ENCODE measurements at places on chromosomes 12 and 14. TPM values are rescaled to one million over a fixed set of nuclear protein-coding genes. Genes with fewer than 3 reads are reported as not detected.
A peak's percentile ranks its signal among the peaks of the same experiment; 100 is the strongest.

Gene HECTD1
- 79.9 TPM for total RNA-seq

Gene GDF3
- total RNA-seq: not detected

Gene AMHR2
- total RNA-seq: not detected

Gene HPD
- not detected for total RNA-seq

DNA sequence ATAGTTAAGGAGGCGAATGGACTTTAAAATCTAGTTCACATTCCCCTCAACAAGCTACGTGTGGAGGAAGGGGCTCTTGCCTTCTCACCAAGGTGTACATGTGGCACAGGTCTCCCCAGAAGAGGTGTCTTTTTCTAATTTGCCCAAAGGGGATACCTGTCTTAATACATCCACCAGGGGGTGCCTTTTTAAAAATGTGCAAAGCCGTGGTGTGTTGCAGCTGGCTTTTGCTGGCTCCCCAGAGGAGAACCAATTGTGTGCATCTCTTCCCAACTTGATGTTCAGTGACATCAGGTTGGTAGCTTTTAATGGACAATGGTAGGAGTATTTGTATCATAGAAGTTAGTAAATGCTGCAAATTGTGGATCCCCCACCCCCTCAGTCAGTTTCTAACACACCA is 33.8 kb downstream of the CREBL2 start:
- DNase-seq: peak; percentile 39

Gene MDGA2
- 0.12 TPM for total RNA-seq

- no peak for DNase-seq
Measured at GRCh38 chr14:70981000-70981952, 74.0 kb downstream of the PCNX1 start.

GRCh38 chr14:53126731-53127130 is 26.4 kb downstream of the DDHD1 start:
- DNase-seq: no peak

DNA sequence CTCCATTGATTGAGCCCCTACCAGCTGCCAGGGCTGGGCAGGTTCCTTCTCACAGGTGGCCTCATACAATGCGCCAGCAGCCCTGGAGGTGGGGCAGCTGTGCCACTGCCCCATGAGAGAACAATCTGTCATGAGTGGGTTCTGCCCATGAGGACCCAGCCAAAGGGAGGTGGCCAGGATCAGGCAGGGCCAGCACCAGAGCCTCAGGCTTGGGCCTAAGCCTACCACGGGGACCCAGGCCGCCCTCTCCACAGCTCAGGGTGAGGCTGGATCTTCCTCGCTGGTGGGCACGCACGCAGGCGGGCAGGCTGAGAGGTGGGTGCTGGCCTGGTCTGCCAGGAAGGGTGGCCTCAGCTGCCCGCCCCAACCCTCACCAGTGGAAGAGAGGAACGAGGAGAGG is 110.7 kb downstream of the KIF26A start:
- no peak for DNase-seq

- DNase-seq: no peak
Measured at GRCh38 chr14:98187281-98187680, 1084.7 kb downstream of the BCL11B start.

GRCh38 chr12:43807386-43807785 is 1.3 kb upstream of the TWF1 start:
- no peak for DNase-seq

DNA sequence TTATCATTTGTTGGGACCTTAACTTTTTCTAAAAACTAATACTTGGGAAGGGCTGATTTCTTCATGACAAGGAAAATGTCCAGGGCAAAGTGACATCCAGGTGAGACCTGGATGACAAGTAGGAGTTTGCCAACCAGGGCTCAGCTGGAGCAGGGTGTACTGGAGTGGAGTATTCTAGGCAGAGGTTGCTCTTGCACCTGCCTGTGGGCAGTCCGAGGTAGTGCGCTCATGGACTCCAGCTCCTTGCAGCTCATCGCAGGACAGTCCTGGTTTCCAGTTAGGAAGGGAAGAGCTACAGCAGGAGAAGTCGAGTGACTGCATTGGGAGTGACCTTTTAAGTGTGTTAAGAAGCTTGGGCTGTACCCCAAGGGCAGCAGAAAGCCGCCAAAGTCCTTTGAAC is 175.9 kb downstream of the PELI2 start:
- no peak for DNase-seq

Gene ABCC9
- under 0.01 TPM for total RNA-seq

Gene OR11H12
- total RNA-seq: not detected

GRCh38 chr14:20614038-20614840 is 23.1 kb upstream of the RNASE12 start:
- DNase-seq: no peak

DNA sequence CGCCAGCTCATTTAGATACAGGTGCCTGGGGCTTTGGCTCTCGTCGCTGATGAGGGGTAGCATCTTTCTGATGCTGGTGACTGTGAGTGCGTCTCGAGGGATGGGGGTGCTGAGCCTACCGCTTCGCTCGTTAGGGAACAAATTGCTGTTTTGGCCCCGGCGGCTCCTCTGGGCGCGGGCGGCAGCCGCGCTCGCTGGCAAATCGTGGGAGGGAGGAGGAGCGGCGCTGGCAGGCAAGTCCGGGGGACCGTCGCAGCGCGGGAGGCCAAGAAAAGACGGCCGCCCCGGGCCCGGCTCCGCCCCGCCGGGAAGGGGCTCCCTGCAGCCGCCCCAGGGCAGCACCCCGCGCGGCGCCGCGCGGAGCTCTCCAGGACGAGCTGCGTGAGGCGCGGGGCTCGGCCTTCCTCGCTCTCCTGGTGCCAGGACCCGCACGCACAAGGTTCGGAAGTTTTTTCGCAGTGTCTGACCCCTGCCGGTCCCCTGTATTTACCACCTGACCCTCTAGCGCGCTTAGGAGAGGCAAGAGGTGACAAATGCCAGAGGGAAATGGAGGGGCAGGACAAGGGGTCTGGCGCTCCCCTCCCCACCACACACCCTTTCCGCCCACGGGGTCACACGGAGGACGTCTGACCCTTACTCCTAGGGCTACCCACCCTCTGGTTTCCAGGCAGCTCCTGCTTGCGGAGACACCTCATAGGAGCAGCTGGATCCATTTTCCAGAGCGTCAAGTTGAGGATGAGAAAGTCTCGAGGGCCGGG is 899 bp upstream of the KCNH3 start:
- DNase-seq: peak; percentile 9

- DNase-seq: peak; percentile 40
Measured at GRCh38 chr12:47038270-47038748, 41.1 kb upstream of the PCED1B start.

- no peak for DNase-seq
Measured at GRCh38 chr12:68529466-68529865, 81.2 kb upstream of the RAP1B start.

DNA sequence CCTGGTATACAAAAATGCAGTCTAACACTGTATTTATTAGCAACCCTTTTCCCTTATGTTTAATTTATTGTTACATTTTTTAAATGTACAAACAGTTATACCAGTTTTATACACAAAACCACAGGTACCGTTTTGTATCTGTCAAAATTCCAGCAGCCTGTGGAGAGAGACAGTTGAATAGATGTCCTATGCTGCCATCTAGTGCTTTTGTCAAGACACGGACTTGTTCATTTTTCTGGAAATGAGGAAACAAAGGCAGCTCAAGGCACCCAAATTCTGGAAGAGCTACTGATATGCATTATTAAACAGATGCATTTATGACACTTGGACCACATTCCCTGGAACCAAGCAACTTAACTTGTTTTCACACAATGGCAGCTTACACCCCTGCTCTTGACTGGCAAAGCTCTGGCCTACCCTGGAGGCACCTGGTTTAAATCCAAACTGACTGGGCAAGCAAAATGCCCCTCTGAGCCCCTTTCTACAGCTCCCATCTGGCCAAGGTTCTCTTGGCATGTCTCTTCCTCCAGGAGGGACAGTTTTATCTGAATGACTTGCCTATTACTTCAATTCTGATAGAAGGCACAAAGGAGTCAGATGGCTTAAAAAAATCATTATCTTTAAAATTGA is 286.9 kb upstream of the PRKD1 start:
- peak; percentile 50 for DNase-seq

GRCh38 chr14:55582746-55583145 is 2.7 kb downstream of the KTN1 start:
- DNase-seq: no peak

- DNase-seq: no peak
Measured at GRCh38 chr12:59928416-59928815, 332.6 kb downstream of the SLC16A7 start.

Gene CCDC196
- total RNA-seq: not detected

GRCh38 chr14:85599939-85600338 is 70.0 kb downstream of the FLRT2 start:
- DNase-seq: no peak

DNA sequence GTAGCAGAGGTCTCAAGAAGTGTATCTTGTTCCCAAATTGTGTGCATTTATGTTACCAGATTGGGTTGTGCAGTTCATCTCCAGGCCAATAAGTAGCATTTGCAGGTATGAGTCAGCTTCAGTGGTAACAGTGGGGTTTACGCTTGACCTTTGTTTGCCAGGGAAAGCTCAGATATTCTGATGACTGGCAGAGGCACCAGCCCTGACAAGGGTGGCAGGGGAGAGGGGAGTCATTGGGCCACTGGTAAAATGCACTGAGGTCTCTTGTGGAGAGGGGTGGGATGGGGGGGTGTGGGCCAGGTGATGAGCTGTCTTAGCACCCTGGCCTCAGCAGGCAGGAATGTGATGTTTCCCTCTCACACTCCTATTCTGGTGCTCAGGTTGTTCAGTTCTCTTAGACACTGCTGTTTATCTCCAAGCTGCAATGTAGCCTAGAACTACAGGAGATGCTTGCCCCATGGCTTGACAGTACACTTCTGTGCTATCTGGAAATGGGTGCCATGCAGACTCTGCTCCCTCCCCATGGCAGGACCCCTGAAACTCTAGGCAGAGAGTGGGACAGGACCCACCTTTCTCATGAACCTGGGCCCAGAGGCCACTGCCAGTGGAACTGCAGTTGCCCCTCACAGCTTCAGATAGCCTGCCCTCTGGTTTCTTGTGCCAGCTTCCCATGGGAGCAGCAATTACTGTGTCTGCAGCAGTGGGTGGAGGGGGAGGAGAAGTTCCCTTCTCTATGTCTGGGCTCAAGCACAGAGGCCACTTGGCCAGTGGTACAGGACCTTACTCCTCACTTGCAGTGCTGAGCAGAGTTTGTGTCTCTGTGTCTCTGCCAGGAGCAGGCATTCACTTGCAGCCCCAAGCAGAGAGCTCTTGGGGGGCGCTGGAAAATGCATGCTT is 31.9 kb downstream of the USP15 start:
- peak; percentile 29 for DNase-seq

Gene AKAP5
- 0.59 TPM for total RNA-seq

Gene LRRIQ1
- 0.39 TPM for total RNA-seq

DNA sequence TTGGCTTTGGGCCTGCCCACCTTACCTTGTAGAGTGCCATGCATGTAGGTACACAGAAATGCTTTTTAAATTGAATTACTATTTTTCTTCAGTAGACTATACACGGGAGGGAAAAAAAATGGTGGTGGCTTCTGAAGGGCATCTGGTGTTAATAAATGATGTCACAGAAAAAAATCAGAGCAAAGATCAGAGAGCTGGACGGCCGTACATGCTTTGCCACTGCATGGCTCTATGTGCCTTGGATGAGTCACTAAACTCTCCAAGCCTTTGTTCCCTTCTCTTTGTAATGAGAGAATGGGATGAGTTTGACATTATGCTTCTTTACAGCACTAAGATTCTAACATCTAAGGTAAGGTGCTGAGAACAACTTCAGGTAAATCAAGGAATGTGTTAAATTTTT is 376.4 kb upstream of the DDHD1 start:
- peak; percentile 43 for DNase-seq

Gene GPN3
- 31.2 TPM for total RNA-seq

DNA sequence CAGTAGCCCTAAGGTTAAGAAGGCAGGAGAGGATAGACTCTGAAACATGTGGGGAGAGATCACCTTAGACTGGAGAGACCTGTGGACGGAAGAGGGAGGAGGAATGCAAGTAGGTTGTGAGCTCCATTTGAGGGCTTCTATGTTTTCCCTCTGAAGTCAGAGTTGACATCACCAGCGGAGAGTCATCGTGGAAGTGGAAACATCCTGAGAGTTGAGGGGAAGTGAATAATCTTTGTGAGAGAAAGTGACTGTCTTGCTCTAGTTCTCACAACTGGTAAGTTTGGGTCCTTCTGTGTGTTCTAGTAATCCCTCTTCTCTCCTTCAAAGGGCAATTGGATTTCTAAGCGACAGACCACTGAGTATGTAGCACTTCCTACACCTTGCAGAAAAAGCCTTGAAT is 103.6 kb upstream of the CCND2 start:
- DNase-seq: no peak

DNA sequence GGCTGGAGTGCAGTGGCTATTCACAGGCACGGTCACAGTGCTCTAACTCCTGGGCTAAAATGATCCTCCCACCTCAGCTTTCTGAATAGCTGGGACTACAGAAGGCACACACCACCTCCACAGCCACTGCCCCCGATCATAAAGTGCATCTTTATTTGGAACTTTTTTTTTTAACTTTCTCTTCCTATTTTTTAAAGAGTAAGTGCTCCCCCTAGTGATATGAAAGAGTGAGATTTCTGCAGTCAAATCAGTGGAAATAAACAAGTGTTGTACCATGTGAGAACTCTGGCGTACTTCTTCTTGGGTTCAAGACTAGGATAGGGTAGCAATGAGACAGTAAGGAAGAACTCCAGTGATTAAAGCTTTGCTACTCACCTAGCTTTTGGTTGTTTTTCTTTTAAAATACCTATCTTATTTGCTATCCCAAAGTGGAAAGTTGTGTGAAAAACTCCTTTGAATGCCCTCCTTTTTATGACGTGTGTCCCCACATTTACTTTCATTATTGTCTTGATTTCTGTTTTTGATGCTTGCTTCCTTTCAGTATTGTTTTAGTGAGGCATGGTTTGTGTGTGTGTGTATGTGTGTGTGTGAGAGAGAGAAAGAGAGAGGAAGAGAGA is 6.6 kb downstream of the PPP4R4 start:
- DNase-seq: peak; percentile 41
